Caudate nucleus (tissue), 63 donors: ENCODE measurements at places on chromosomes 1 and 21.
A peak's percentile ranks its signal among the peaks of the same experiment; 100 is the strongest.

- DNase-seq: peak; percentile 58
These were observed 44.1 kb upstream of the ARHGEF16 start for GRCh38 chr1:3410142-3410925.

- DNase-seq: no peak
These were observed 647.3 kb upstream of the ADAMTS5 start for GRCh38 chr21:27614231-27614630.

DNA sequence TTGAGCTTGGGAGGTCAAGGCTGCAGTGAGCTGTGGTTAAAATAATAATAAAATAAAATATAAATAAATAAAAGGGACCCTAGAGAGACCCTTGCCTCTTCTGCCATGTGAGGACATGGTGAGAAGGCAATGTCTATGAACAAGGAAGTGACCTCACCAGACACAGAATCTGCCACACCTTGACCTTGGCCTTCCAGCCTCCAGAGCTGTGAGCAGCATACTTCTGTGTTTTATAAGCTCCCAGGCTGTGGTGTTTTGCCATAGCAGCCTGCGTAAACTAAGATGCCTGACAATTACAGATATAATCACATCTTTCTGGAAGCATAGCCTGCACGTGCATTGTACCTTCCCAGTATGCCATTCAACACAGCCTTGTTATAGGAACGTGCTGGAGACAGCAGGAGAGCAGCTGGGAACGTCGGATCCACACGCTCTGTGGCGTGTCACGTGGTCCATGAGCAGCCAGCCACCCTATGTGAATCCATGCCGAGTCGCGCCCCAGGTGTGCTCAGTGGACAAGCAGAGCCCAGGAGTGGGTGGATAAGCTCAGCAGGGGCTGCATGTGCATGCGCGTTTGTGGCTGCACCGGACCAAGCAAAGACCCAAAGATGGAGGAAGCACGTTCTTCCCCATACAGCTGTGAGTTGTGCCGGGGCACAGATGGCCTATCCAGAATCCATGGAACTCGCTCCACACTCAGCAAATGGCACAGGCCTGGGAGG is 17.8 kb downstream of the WNT9A start:
- no peak for DNase-seq

DNA sequence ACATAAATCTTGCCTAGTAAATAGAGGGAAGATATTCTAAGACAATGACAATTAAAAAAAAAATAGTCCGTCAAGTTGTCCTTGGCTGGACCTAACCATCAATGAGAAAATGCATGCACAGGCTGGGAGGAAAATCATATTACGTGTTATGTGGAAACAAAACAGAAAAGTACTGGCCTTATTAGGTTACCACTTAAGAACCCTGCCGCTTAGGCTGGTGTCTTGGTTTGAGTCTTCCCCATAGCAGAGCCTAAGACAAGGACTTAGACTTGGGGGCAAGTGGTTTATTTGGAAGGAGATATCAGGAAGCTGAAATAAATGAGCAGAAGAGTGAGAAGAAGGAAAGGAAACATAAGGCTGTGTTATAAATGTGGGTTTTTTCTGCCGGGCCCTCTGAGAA is 186.4 kb downstream of the MRPL39 start:
- no peak for DNase-seq

DNA sequence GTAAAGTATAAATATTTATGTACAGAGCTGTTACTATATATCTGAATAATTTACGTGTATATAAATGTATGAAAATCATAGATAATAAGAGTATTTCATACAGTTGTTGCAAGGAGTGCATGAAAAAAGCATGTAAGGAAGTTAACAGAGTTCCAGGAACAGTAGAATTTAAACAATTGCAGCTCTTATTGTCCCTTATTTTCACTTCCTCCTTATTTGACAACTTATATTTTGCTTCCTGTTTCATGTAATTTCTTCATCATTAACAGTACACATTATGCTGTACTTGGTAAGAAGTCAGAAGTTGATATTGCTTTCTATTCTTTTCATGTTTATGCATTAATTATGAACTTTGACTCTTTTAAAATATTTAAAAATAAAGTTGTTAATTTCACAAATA is 681.5 kb downstream of the LRRIQ3 start:
- no peak for DNase-seq

DNA sequence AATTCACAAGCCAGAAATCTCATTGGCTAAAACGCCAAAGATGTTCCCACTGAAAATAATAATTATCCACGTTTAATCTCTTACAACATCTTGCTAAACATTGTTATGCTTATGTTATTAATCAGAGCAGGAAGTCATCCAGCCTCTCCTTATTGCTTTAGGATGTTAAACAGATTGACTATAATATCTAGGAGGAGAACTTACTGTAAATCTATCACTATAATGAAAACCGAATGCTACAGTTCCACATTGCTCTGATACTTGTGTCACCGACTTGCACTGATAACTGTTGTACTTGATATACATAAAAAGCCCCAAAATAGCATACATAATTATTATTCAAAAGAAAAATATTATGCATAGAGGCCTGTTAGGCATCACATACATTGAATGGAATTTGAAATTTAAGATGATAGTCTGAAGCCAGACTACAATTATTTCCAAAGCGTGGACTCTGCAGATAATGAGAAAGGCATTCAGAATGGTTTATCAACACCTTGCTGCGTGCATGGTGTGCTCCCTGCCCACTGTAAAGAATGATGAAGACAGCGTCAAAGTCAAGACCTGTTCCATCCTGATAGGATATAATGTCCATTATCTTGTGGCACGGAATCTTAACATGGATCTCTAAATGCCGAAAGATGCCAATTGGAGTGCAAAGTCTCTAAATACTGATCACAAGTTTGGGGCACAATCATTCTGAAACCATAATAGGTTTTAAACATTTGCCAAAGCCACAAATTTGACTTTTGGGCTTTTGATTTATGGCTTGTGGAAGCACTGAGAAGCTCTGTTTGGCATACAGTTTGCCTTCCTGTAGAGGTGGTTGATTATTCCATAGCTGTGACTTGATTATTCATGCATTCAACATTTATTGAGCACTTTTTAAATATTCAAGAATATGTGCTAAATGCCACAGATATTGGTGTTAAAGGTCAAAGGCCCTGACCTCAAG is 71.3 kb downstream of the CRB1 start:
- no peak for DNase-seq

- no peak for DNase-seq
These were observed 200.9 kb downstream of the DISC1 start for GRCh38 chr1:231827337-231828105.

- DNase-seq: no peak
These were observed 58.9 kb downstream of the ZNF648 start for GRCh38 chr1:182002570-182002969.

GRCh38 chr1:94980582-94981574 is 54.0 kb upstream of the CNN3 start:
- no peak for DNase-seq

DNA sequence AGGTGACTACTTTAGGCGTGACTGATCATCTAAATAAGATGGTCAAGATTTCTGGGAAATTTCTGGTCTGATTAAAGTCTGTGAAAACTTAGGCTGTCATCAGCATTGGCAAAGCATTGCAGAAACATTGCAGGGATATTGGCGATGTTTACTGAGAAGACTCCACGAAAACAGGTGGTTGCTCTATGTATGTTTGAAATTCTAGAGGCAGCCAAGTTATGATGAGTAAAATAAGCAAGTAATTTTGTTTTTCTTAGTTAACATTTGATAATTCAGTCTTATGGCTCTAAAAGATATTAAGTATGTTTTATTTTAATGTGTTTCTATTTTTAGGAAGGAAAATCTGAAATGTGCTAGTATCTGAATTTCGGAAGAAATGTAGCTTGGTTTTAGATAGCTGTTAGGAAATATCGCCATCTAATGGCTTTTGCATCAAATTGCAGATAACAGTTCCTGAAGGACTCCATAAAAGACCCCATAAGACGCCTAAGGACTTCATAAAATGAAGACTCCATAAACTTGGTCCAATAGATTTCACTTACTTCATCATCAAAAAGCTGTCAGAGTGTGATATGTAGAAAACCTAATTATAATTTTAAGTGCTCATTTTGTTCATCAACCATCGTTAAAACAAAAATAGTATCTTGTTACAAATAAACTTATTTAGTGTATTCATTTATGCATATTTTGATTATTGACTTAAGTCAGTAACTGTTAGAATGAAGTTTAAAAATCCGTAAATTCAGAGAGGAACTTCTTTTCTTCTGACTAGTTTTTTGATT is 344.6 kb downstream of the RYR2 start:
- no peak for DNase-seq

GRCh38 chr21:37348664-37349063 is 17.9 kb upstream of the DYRK1A start:
- DNase-seq: no peak

GRCh38 chr1:209931141-209931540 is 6.9 kb upstream of the SYT14 start:
- no peak for DNase-seq

- no peak for DNase-seq
These were observed 157.9 kb upstream of the NRIP1 start for GRCh38 chr21:15222707-15223106.

GRCh38 chr1:43557744-43558245 is 27.1 kb downstream of the PTPRF start:
- no peak for DNase-seq

DNA sequence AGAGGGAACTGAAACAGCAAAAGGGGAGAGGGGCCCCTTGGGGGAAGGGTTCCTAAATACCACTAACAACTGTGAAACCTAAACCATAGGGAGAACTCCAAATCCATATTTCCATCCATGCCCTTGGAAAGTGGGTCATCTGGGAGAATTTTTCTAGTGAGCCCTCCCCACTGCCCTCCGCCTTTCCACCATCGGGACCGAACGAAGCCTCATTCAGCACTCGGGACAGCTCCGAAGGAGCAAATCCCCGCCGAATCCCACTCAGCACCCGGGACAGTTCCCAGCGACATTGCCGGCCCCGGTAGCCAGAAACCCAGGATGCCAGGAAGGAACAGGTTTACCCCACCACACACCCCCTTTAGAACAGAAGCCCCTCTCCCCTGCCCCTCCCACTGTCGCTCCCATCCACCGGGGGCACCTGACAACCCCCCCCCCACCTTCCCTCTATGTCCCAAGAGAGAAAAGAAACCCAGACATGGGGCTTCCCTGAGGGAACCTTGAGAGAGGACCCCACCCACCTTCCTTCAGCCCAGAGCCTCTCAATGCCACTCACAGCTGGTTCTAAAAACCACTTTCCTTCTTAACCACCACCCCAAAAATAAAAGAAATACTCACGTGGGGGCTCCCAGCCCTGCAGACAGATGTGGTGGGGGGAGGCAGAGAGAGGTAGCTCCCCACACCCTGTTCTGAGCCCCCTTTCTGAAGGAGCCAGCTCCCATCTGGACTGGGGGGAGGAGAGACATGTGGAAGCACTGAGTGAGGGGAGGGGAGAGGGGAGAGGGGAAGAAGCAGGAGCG is 4.5 kb downstream of the DLGAP3 start:
- peak; percentile 32 for DNase-seq

GRCh38 chr1:94236013-94236491 is 1.3 kb downstream of the ARHGAP29 start:
- DNase-seq: no peak

GRCh38 chr1:18183533-18183932 is 75.9 kb downstream of the IGSF21 start:
- no peak for DNase-seq

DNA sequence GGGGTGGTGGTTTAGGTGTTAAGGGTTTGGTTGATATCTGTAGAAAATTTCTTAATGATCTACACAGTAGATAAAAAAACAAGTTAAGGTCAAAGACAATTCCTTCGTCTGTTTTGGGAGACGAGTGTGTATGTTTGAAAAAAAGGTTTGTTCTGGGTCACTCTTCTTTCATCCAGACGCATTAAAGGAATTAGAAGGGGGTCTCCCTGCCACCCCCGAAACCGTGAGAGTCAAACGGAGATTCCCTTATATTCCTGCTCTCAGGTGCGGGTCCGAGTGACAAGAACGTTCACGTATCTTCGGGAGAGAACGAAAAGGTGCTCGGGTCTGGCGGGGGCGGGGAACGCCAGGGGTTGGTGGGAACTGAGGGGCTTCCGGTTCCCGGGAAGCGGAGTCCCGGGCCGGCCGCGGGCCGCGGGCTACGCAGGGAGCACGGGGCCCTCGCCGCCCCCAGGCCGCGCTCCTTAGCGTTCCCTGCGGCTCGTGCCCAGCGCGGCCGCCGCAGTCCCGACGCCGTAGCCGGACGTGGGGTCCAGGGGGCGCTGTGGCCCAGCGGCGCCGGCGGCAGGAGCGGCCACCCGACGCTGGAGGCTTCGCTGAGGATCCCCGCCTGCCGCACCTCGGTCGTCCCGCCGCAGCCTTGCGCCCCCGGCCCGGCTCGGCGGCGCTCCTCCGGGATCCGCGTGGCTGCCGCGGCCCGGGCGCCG is at the start of gene ZFYVE9:
ZFYVE9 (plus strand) TSS at position 577 of the 707 bp plus-strand sequence. CDS start 91,118 bp downstream, outside the sequence.
- DNase-seq: peak; percentile 67

GRCh38 chr1:231918239-231919015 is 291.8 kb downstream of the DISC1 start:
- DNase-seq: no peak

- no peak for DNase-seq
These were observed 12.4 kb downstream of the FYB2 start for GRCh38 chr1:56806804-56807203.

DNA sequence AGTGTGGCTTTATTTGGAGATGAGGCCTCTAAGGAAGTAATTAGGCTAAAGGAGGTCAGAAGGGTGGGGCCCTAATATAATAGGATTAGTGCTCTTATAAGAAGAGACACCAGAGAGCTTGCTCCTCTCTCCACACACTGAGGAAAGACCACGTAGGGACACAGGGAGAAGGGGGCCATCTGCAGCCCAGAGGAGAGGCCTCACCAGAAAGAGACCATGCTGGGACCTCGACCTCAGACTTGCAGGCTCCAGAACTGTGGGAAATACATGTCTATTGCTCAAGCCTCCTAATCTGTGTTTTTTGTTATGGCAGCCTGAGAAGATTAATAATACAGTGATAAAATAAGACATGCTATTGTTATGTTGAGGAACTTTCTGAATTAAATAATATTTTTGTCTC is 8.3 kb downstream of the RCAN1 start:
- DNase-seq: no peak

- DNase-seq: no peak
These were observed 107.7 kb downstream of the ADSS2 start for GRCh38 chr1:244344001-244344400.
